ENCODE measurements at places on chromosomes 1 and 21.
A peak's percentile ranks its signal among the peaks of the same experiment; 100 is the strongest.

DNA sequence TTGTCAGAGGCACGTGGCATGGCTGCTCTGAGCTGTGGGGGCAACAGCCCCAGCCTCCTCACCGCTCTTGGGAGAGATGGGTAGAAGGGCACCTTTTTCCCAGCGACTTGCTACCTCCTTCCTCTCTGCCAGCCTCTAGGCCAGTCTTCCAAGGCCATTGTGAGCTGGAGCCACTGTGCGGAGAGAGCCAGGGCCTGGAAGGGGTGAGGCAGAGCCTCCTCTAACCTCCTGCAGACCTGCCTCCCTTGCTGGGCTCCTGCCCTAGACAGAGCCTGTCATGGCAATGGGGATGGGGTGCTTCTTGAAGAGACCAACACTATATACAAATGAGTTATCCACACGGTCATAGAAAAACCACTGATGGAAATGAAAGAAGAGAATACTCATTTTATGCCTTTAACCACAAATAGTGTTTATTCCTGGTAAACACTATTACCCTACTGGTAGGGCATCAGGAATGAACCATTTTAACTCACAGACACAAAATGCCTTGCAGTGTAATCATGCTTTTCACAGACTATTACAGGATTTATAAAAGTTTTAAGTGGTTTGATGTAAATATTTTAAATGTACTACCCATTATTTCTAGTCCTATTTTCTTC, 5.0 kb upstream of the IGFN1 start:
- no peak for DNase-seq

DNA sequence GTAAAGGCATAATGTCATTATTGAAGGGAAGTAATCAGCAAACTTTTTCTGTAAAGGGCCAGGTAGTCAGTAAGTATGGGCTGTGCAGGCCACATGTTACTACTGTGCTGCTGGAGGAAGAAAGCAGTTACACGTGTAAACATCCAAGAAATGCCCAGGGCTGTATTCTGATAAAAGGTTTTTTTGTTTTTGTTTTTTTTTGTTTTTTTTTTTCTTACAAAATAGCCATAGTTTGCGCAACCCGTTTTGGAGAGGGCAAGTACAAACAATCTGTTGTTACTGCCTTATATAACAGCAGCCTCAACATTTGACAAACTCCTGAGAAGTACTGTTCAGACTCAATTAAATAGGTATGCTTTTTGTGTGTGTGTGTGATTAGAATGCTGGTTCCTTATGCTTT, 26.7 kb upstream of the MTMR11 start:
- no peak for DNase-seq

- DNase-seq = no peak
Measured at GRCh38 chr1:26220199-26220912, 13.6 kb upstream of the CEP85 start.

DNA sequence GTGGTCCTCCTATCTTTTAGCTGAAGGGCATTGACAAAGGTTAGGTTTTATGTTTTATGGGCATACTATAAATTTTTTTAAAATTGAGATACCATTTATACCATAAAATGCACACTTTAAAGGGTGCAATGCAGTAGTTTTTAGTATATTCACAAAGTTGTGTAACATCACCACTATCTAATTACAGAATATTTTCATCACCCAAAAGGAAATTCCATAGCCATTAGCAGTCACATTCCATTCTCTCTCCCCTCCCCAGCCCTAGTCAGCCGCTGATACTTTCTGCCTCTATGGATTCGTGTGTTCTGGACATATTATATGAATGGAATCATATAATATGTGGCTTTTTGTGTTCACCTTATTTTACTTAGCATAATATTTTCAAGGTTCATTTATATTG, 135.8 kb upstream of the B3GALT2 start:
- no peak for DNase-seq

- DNase-seq = no peak
Measured at GRCh38 chr1:100791586-100791985, 72.0 kb downstream of the VCAM1 start.

- DNase-seq = peak; percentile 41
Measured at GRCh38 chr1:61056573-61057439, 25.6 kb upstream of the NFIA start.

- DNase-seq = no peak
Measured at GRCh38 chr1:76677416-76678405, 189.6 kb upstream of the ST6GALNAC5 start.

GRCh38 chr1:29284961-29285560, 48.7 kb downstream of the PTPRU start:
- DNase-seq = no peak

DNA sequence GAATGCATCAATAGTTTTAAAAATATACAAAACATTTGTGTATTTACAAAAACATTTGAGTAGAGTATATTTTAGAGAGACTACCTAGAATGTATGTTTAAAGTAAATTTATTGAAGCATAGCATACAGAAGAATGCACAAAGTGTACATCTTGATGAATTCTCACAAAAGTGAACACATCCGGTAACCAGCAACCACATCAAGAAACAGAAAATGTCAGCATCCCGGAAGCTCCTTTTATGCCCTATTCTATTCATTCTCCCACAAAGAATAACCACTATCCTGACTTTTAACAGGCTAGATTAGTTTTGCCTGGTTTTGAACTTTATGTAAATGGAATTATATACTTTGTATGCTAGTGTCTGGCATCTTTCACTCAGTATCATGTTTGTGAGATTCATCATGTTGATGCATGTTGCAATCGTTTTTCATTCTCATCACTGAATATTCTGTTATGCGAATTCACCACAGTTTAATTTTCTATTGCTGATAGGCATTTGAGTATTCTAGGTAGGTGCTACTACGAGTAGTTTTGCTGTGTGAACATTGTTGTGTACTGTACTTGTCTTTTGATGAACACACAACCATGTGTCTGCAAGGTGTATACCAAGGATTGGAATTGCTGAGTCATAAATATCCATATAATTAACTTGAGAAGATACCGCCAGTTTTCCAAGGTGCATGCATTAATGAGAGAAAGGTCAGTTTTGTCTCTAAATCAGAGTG, 75.4 kb downstream of the CACHD1 start:
- DNase-seq = no peak

- DNase-seq = no peak
Measured at GRCh38 chr1:158819461-158820443, 11.4 kb upstream of the MNDA start.

GRCh38 chr1:176374967-176375569, 87.9 kb upstream of the PAPPA2 start:
- DNase-seq = peak; percentile 63

GRCh38 chr21:17526776-17527175, 13.9 kb downstream of the CXADR start:
- no peak for DNase-seq

DNA sequence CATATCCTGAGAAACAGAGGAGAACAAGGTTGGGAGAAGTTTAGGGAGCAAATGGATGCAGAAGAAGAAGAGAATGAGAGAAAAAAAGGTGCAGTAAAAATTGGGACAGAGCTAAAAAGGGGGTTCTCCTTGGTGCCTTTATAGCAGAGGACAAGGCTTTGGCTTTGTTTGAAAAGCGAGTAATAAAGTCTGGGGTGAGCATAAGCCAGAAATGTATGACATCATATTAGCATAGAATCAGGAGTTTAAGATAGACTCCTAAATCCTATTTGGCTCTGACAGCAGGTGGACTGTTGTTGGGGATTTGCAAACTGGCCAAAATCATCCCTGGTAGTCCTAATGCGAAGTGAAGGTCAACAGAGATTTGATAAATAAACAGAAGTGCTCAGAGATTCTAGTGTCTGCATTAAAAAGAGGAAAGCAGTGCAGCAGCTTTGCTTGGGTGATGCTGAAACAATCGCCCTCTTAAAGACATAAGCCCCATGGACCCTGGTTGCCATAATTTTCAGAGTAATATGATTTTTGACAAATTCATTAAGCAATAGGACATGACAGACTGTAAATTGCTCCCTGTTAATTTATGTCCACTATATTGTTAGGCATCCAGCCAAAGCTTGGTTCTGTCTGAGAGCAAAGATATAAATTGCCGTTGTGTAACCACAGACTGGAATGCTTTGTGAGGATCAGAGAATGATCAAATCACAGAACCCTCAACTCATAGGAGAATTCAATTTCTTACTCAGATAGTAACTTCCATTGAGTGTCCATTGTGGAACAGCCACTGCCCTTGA, 385.0 kb upstream of the NFIA start:
- DNase-seq = no peak

DNA sequence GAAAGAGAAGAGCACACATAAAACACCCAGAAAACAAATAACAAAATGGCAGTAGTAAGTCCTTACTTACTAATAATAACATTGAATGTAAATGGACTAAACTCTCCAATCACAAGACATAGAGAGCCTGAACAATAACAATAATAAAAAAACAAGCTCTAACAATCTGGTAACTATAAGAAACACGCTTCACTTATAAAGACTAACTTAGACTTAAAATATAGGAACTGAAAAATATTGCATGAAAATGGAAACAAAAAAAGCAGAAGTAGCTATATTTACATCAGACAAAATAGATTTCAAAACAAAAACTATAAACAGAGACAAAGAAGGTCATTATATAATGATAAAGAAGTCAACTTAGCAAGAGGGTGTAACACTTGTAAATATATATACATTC, 83.1 kb upstream of the LYPLAL1 start:
- no peak for DNase-seq

GRCh38 chr1:96236156-96236739, 485.3 kb upstream of the PTBP2 start:
- DNase-seq = no peak

DNA sequence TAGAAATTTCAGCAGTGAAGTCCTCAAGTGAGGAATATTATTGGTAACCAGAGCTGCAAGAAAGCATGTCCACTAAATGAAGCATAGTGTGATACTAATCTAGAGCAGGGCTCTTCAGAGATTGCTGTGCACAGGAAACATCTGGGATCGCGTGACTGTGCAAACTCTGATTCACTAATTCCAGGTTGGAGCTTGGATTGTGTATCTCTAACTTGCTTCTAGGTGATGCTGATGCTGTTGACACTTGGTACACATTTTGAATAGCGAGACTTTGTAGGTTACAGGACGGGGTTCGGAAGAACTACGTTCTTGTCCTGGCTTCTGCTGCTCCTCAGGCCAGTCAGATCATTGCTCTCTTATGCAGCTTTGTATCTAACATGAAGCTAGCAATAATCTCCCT, 66.5 kb downstream of the PRRX1 start:
- DNase-seq = no peak

GRCh38 chr1:46152016-46152415, 19.6 kb upstream of the PIK3R3 start:
- no peak for DNase-seq

DNA sequence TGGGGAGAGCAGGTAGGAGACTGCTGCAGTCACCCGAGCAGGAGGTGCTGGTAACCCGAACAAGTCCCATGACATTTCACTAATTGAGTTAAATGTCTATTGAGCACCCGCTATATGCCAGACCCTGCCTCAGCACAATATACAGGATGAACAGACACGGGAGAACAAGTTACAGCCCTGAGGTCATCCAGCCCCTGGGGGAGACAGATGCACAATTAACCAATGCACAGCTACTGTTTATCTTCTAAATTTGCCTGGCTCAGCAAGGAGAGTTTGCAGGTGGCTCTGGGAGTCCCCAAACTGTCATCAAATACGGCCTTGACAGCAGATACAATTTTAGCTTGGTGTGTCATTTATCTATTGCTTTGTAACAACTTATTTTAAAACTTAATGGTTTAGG, 18.1 kb downstream of the CITED4 start:
- DNase-seq = no peak

DNA sequence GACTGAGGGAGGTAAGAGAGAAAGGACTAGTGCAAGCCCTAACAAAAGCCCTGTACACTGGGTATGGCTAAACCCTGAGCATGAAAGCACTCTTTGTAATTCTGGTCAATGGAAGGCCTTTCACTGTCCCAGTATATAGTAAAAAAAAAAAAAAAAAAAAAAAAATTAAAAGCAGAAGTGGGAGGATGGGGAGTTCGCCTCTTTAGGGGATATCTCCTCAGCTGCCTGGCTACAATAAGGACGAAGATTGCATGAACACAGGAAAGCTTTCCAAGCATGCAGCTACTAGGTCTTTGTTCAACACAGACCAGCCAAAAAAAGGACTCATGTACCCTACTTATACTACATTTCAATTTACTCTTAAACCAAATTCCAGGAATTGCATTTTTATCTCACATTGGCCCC, 59.1 kb downstream of the EIF4G3 start:
- DNase-seq = no peak

DNA sequence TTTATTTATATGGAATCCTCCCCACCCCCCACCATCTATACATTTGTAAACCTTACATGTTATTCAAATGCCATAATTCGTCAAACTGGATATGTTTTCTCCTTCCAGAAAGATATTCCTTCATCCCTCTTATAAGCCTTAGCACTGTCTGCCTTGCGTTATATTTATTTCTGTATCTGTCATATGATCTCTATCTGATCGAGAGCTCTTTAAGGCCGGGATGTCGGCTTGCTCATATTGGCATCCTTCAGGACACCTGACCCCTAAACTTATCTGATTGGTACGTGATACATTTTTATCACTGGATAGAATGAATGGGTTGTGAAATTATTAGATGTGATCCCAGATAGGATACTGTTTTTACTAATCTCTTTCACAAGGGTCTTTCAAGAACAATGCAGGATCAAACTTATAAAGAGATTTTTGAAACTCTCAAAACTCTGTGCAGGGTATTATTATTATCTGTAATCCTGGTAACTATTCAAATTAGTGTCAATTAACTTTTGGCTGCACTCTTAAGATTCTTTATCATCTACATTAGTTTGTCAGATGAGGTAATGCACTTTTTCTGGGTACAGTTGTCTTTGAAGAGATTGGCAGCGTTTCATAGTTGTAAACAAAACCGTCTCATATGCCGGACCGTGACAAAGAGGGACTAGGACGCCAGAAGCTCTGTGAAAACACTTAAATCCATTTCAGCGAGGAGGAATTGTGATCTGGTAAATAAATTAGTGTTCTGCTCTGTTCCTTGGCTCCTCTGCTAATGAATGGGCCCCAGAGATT, 152.0 kb downstream of the KIF26B start:
- no peak for DNase-seq

DNA sequence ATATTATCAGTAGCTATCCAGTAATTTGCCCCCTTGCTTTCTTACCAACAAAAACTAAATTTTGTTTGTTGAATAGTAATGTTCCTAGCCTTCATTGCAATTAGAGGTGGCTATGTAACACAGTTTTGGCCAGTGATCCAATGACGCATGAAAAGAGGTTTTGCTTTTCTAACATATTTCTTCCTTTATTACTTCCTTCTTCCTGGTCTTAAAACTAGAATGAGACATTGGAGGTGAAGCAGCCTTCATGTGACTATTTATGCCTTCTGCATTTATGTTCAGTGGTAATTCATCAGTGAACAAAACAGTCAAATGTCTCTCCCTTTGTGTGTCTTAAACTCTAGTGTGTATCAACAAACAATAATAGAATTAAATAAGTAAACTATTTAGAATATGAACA, 35.5 kb downstream of the LRIF1 start:
- DNase-seq = no peak

GRCh38 chr1:15799004-15799867, 8.2 kb downstream of the UQCRHL start:
- peak; percentile 21 for DNase-seq

Measured in stimulated activated CD4-positive, alpha-beta T cell treated with anti-CD3 and anti-CD28 coated beads, Interleukin-4, amount 100 ng/mL, for 1 hour (primary cell).